ENCODE measurements at places on chromosomes 16 and 17.

DNA sequence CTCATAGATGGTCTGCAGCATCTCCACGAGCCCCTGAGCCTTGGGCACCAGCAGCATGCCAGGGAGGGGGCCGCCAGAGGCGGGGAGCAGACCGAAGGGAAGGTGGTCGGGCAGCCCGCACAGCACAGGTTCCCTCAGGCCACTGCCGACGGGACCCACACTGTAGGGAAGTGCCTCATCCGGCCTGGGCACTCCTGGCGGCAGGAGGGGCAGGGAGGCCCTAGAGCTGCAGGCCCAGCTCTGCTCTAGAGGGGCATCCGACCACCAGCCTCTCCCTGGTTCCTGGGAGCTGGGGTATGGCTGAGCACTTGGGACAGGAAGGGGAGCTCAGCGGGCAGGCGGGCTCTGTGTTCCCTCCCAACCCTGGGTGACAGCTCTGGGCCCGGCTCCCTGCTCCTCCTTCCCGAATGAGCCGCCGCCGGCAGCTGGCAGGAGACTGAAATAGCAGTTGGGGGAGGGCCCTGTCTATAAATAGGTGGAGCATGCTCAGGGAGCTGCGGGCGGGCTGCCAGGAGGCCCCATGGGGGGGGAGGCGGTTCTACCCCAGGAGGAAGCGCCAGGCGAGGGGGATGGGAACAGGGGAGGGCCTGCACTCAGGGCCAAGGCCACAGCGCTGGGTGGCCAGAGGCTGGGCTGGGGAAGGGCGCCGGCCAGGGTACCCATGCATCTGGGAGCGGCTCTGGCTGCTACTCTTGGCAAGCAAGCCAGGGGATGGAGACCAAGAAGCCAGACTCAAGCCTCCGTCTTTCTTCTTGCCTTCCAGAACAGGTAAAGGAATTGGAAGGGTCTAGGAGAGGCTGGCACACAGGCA is 12.4 kb downstream of the HDAC5 start:
- DNase-seq = peak; percentile 47

DNA sequence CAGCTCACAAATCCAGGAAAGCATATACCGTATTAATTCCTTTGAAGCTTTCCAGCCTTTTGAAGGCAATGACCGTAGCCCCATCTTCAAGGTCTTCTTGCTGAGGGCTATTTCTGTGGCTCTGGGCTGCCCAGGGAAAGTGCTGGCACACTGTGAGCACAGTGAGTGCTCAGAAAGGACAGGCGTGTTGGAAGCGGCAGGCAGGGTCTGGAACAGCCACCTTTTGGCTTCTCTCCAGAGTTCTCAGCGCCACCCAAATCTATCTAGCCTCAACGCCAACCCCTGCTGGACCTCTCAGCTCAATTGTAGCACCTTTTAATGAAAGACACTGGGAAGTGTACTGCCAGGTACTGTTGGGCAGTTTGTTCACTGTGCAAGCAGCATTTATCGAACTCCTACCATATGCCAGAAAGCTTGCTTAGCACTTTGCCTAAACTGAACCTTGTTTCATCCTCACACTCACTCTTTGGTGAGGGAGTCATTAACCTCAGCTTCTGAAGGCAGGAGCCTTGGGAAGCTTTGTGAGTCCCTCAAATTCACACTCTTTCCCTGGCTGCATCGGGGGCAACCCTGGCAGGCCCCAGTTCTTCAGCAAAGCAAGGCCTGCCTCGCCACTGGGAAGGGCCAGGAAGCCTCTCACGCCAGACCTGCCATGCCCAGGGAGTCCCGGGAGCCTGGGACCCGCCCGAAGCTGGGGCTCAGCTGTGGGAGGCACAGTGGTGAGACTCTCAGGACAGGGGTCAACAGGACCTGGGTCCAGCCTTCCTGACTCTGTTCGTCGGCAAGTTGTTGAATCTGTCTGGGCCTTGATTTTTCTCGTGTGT is 13.5 kb upstream of the CIBAR2 start:
- no peak for DNase-seq

GRCh38 chr17:78780335-78780734 is 1.7 kb downstream of the CYTH1 start:
- DNase-seq = no peak

- DNase-seq = no peak
Measured at GRCh38 chr16:65016754-65017153, 105.1 kb downstream of the CDH11 start.

- no peak for DNase-seq
Measured at GRCh38 chr16:53922807-53923571, 219.0 kb downstream of the FTO start.

GRCh38 chr17:45814622-45815606 is 29.8 kb upstream of the SPPL2C start:
- no peak for DNase-seq

DNA sequence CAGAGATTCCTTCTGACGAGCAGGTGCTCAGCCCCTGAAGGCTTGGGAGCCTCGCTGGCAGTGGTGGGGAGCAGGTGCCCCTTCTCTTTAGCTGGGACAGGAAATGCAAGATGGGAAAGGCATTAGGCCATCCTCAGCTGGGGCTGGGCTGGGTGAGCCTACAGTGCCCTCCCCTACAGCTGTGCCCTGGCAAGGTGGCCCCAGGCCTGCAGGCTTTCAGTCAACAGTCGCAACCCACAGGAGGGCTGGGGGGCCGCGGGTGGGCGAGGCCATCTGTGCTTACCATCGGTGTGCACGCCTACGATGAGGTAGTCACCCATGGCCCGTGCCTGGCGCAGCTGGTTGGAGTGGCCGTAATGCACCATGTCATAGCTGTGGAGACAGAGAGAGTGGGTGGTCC is 2.0 kb downstream of the PCYT2 start:
- DNase-seq = no peak

GRCh38 chr16:853981-854807 is 53.7 kb upstream of the GNG13 start:
- no peak for DNase-seq

DNA sequence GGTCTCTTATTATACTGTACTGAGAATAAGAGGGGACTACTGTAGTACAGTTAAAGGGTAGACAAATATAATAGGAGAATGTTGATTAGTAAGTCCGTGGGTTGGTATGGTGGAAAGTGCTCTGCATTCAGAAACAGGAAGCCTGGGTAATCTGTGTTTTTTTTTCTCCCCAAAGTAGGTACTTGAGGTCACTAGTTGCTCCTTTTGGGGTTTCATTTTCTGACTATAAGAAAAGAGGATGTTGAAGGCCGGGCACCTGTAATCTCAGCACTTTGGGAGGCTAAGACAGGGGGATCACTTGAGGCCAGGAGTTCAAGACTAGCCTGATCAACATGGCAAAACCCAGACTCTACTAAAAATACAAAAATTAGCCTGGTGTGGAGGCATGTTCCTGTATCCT is 42.0 kb upstream of the MMD start:
- DNase-seq = peak; percentile 17

GRCh38 chr16:46573008-46573833 is 48.0 kb downstream of the SHCBP1 start:
- DNase-seq = peak; percentile 19

- no peak for DNase-seq
Measured at GRCh38 chr16:52068447-52069074, 478.4 kb downstream of the TOX3 start.

DNA sequence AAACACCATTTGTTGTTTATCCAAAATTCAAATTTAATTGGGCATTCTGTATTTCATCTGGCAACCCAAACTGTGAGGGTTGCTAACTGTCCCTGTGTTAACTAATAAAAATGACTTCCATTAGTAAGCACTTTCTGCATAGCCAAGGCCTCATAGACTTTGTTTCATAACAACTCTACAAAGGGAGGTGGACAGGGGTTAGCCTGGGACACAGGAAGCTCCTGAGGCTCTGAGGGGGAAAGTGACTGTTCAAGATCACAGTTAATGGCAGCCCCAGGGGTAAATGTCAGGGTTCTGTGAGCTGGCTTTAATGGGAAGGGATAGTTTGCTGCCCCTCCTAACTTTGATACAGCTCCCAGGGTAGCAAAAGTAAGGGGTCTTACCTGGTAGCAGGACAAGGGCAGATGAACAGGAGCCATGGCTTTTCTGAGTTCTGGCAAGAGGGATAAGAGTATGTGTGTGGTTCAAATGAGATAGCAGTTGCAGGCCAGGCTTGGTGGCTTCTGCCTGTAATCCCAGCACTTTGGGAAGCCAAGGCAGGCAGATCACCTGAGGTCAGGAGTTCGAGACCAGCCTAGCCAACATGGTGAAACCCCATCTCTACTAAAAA is 2.2 kb downstream of the HEATR9 start:
- no peak for DNase-seq

GRCh38 chr16:8845699-8846298 is 23.0 kb downstream of the CARHSP1 start:
- DNase-seq = no peak

DNA sequence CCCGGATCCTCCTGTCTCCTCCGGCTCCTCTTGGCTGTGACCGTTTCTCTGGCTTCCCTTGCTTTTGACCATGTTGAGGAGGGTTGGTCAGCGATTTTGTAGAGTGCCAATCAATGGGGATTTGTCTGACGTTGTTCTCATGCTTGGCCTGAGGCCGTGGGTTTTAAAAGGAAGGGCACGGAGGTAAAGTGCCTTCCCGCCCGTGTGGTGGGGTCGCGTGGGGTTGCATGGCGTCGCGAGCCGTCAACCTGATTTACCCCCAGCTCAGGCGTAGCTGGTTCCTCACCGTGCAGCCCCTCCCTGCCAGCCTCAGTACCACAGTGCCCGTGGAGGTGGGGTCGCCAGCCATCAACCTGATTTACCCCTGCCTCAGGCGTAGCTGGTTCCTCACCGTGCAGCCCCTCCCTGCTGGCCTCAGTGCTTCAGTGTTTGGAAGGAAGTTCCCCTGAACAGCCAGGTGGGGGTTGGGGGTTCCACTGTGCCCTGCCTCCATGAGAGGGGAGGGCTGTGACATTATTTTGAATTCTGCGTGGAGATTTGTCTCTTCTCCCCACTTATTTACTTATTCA is 5.0 kb downstream of the TPSAB1 start:
- no peak for DNase-seq

- no peak for DNase-seq
Measured at GRCh38 chr17:38698760-38699159, 6.3 kb upstream of the MLLT6 start.

DNA sequence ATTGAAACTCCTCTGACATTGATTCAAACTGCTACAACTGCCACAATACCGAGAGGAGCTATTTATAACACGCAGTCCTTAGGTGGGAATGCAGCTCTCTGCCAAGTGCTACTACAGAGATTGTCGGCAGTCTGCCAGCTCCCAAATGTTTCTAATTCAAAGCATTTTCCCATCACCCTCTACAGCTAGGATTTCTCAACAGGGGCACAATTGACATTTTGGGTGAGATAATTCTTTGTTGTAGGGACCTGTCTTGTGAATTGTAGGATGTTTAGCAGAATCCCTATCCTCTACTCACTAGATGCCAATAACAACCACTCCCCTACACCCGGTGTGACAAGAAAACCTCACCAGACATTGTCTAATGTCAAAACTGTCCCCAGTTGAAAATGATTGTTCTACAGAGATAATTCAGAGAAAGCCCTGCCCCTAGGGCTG is 7.8 kb upstream of the N4BP1 start:
- no peak for DNase-seq

GRCh38 chr17:82781894-82782274 is 30.0 kb downstream of the TBCD start:
- peak; percentile 87 for DNase-seq

DNA sequence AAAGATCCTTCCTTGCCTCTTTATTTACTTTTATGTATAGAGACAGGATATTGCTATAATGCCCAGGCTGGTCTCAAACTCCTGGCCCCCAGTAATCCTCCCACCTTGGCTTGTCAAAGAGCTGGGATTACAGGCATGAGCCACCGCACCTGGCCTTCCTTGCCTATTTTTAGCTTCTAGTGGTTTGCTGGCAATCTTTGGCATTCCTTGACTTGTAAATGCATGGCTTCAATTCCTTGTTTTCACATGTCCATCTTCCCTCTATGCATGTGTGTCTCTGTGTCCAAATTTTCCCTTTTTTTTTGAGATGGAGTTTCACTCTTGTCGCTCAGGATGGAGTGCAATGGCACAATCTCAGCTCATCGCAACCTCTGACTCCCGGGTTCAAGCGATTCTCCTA is 22.5 kb downstream of the HEXIM2 start:
- no peak for DNase-seq

DNA sequence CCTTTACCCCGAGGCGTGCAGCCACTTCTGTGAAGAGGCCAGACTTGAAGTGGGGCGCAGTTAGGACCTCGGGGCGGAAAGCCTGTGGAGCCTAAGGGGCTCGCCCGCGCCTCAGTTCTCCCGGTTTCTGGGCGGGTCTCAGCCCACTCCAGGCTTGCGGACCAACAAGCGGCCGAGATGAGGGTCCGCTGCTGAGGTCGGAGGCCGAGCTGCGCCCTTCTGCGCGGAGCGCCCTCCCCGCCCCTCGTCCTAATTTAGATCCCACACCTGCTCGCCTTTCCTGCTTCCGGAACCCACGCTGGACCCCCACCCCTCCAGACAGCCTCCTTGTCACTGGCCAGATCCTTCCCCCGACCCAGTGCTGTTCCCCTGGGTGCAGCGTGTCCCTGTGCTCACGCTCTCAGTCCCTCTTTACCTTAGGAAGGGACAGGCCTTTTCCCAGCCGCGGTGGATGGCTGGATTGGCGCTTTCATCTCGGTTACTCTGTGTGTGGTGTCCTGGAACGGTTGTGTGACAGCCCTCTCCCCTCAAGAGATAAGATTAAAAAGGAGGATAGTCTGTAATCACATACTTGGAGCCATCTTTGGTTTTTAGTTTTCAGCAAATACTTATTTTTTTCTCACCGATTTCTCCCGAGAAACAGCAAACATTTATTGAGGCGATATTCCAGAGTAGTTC is 933 bp upstream of the ATXN7L3 start:
- DNase-seq = peak; percentile 27

- DNase-seq = no peak
Measured at GRCh38 chr16:62363501-62363900, 327.3 kb upstream of the CDH8 start.

- DNase-seq = peak; percentile 80
Measured at GRCh38 chr17:43517615-43518386, 28.3 kb downstream of the ETV4 start.

- no peak for DNase-seq
Measured at GRCh38 chr16:83856792-83857191, 42.1 kb upstream of the MLYCD start.

GRCh38 chr16:73037331-73037745 is 10.6 kb downstream of the ZFHX3 start:
- no peak for DNase-seq
